HuH-7 (cell line): ENCODE measurements at places on chromosomes 2 and 18.

DNA sequence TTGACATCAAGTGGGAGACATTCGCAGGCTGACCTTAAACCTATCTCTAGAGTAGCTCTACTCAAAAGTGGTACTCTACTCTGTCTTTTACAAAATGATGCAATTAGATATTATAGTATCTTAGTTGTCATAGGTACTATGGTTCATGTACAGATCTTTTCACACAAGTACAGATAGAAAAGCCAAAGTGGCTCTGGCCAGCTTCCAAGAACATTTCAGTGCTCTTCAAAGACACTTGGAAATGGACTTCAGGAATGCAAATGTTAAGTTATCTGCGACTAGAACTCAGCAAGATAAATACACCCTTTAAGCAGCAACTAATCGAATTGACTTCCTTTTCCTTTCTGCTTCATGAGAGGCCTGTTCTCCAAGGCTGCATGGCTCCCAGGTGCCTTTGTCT, 718.7 kb upstream of the FAM98A start:
- no peak for DNase-seq

DNA sequence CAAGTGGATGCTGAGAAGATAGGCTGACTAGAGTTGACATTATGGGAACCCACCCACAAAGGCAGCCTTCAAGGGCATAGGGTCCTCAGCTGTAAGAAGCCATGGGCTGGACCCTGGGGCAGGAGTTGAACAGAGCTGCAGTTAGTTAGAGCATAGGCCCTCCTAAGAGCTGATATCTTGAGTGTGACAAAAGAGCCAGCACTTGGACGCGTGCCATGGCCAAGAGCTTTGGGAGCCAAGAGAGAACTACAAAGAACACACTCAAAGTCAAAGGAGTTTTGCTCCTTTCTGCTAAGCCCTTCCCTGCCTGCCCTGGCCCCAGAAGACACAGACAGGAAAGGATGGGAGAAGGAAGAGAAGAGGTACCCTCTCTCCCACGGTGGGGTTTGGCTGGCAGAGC, 29.9 kb upstream of the AGAP1 start:
- DNase-seq: no peak

DNA sequence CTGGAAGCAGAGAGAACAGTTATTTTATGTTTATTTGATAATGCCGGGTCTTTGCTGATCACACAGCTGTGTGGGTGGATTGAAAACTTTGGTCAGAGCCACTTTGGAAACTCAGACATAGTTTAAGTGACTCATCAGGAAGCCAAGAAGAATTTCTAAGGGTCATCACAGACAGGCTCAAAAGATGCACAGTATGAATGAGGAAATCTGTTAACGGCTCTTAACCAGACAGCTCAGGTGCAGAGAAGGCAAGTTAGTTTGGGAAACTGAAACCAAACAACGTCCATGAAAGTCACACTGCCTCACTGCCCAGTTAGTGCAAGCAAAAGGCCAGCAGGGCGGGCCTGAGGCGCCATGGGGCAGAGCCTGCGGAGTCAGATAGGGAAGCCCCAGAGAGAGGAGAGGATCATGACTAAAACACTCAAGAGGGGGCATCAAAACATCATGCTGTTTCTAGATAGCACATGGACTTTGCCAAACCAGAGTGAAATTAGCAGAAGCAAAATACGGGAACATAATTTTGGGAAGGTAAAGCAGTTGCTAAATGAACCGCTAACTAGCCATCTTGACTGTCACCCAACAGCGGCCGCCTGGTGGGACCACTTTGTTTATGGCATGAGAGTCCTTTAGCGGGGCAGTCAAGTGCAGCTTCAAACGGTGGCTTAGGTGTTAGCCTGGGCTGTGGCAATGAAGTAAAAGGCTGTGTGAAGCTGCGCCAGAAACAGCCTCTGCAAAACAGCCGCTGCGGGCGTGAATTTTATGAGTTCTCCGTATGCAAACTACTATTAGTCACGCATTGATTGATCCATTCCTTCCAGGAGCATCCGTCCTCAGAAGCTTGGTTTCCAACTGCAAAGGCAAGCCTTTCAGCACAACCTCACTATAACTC, 101.2 kb downstream of the KCTD18 start:
- no peak for DNase-seq

DNA sequence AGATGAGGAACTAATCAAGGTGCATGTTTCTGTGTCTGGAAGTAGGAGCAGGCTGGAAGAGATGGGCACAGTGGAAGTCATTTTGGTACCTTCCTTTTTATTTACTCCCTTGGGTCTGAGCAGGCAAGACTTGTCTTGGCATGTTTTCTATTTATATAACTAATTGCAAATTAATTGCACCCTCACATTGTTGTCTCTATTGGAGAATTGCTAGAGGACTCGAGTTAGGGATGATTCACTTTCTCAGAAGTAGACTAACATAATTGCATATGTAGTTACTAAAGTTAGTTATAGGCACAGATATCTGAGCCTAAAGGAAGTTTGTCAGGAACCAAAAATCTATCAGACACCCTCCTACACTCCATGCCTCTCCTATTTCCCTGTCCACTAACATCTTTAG, 92.8 kb upstream of the NRP2 start:
- no peak for DNase-seq

DNA sequence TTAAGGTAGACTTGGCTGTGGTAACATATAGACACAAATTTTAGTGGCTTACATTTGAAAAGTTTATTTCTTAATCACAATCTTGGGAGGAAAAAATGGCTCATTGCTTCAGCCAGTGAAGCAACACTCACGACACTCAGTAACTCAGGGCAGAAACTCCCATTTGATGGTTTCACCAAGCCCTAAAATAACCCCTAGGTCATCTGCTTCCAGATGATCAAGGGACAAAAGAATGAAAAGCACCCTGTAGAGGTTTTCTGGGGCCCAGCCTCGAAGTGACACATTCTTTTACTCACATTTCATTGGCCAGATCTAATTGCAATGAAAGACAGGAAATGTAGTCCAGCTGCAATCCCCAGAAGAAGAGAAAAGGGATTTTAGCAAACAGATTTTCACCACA, 275.9 kb downstream of the TMX3 start:
- DNase-seq: no peak

DNA sequence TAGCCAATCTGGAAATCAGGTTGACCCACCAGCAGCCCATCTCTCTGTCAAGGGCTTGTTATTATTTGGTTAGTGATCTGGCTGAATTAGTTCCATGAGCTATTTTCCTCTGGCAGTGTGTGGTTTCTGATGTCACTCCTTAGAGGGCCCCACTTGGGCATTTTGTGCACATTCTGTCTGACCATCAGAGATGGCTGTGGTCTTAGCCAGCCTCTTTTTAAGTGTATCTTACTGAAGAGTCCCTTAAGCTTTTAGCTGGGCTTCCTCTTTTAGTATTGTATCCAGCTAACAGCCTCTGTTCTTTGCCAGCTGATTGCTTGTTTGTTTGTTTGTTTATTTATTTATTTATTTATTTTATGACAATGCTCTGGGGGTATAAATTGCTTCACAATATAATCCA, 951.1 kb upstream of the CNTNAP5 start:
- DNase-seq: no peak

DNA sequence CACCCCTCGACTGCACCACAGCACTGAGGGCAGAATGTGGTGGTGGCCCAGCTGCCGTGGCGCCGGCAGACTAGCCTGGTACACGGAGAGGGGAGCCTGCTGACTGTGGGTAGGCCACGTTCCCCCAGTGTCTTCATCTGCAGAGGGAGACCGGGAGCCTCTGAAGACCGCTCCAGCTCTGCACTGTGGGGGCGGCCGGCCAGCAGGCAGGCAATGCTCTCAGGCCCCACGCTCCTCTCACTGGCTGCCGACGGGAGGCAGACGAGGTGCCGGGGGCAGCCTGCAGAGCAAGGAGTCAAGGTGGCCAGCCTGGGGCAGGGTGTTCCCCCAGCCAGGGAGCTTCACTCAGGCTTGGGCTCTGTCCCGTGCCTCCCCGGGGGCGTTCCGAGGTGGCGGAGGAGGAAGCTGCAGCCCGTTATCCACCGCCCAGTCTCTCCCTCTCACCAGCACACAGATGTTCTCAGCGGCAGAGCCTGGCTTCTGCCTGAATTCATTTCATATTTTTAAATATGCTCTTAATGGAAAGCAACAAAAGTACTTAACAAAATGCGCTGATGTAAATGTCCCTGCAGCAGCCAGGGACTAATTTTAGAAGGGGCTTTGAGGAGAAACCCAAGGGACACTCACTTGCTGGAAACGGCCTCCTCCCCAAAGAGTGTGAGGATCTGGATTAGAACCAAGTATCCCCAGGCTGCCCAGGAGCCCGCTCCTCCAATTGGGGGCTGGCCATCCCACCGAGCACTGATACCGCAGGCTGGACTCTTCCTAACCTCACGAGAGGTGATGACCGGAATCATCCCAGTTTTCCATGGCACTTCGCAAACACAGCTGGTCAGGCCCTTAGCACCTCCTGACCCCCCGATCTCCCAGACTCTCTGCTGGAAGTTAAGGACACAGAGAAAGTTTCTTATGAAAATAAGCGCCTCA, 87.8 kb downstream of the HDAC4 start:
- DNase-seq: no peak

DNA sequence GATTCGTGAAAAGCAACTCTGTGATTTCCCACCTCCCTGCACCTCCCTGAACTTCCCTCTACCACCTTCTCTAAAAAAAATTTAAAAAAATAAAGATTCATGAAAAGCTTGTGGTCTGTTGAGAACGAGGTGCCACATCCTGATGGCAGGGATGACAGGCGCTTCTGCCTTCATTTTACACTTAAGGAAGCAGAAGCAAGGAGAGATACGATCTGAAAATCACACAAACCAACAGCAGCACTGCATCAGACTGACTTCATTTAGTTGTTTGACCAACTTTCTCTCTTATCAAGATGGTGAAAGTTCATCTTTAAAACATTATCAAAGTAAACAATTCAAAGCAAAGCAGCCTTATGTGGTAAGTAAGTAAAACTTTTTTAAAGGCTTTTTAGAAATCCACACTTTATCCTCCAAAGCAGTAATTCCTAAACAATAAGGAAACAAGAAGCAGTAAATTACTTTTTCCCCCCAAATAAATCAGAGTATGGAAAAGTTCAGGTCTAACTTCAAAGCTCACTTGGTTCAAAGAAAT, 15.5 kb downstream of the WDFY1 start:
- DNase-seq: no peak

DNA sequence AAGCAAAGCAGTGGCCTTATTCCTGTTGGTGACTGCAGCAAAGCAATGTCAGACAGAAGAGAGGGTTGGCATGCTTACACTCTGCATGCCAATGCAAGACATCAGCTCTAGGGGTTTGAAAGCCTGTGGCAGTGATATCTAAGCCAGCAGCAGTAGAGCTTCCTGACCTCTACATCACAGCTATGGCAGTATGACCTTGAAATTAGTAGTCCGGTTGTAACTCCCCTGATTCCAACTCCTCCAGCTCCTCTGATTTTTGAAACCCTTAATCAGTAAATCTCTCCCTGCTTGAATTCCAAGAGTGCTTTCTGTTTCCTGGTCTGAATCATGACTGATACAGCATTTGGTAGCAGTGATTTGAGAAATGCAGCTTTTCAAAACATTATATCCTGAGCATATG, 60.0 kb upstream of the LRP1B start:
- no peak for DNase-seq

DNA sequence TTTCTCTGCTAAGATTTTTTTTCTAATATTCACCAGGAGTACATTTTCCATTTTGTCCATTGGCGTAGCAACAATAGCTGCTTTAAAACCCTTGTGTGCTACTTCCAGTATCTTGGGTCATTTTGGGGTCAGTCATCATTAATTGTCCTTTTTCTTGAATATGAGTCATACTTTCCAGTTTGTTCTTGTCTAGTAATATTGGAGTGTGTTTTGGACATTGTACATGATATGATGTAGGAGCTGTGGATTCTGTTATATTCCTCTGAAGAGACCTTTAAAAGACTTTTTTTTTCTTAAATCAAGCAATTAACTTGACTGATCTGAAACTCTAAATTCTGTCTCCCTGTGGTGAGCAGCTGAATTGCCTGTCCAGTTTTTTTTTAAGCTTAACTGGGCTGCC, 40.8 kb downstream of the AGPS start:
- no peak for DNase-seq

DNA sequence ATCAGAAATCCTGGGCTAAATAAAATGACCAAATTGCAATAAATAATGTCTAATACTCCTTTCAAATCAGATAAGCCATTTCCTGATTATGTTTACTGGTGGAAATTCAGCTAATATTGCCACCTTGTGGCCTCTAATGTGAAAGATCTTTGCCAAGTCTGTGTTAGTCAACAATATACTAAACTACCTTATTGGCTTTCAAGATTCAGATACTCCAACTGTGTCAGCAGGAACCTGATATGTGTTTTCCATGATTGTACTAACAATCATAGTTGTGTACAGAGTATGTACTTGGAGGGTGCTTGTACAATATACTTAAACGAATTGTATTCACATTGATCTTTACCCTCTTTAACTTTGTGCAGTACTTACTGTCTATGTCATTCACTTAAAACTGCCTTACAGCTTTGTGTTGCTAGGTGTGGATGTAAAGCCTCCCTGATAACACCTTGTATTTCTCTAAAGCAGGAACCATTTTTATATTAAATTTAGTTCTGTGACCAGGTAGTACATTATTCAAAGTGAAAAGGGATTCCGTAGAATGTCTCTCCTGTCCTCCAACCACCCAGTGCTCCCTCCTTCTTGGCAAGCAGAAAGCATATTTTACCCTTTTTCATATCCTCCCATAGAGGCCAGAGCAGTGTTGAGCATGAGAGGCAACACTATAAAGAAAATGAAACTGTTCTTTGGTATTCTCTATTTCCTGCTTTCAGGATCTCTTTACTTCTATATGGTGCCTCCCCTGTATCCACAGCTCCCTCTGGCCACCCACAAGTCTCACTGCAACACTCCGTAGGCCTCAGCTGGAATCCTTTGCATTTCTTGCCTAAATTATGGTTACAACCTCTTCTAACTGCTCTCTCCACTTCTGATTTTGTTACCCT, 75.2 kb upstream of the C2orf15 start:
- DNase-seq: peak; percentile 58

DNA sequence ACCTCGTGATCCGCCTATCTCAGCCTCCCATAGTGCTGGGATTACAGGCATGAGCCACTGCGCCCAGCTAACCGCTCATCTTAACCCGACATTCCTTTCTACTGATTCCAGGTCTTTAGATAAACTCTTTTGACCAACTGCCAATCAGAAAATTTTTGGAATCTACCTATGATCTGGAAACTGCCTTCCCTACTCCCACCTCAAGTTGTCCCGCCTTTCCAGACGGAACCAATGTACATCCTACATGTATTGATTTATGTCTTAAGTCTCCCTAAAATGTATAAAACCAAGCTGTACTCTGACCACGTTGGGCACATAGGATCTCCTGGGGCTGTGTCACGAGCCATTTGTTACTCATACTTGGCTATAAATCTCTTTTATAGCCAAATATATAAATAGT, 3.2 kb upstream of the NEU2 start:
- DNase-seq: no peak

- DNase-seq: no peak
Measured at GRCh38 chr18:57427429-57428201, 7.6 kb upstream of the ONECUT2 start.

DNA sequence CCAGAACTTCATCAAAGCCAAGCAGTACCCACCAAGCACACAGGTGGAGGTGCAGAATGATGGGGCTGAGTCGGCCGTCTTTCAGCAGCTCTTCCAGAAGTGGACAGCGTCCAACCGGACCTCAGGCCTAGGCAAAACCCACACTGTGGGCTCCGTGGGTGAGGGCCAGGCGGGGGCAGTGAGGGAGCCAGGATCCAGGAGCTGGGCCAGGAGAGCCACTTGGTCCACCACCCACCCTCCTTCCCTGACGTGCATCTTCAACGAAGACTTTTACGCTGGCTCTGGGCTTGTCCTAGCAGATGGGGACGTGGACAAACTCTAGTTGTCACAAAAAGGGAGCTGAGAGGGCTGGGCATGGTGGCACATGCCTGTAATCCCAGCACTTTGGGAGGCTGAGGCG, 11.8 kb downstream of the VIL1 start:
- DNase-seq: no peak

- DNase-seq: no peak
Measured at GRCh38 chr2:30359644-30360167, 87.3 kb upstream of the LCLAT1 start.
